ENCODE measurements at places on chromosomes 5 and 9. TPM values are rescaled to one million over a fixed set of nuclear protein-coding genes. Genes with fewer than 3 reads are reported as not detected.

Gene SEMA5A
- 69.4 TPM for total RNA-seq

Gene OMD
- total RNA-seq = not detected

Gene MRPS27
- total RNA-seq = 55.0 TPM

Gene UGT3A1
- 11.8 TPM for total RNA-seq

Gene GPX8
- total RNA-seq = 68.9 TPM

Gene DELE1
- total RNA-seq = 71.4 TPM

Measured in endodermal cell (in vitro differentiated cells).